ENCODE measurements at places on chromosomes 1 and 21.

DNA sequence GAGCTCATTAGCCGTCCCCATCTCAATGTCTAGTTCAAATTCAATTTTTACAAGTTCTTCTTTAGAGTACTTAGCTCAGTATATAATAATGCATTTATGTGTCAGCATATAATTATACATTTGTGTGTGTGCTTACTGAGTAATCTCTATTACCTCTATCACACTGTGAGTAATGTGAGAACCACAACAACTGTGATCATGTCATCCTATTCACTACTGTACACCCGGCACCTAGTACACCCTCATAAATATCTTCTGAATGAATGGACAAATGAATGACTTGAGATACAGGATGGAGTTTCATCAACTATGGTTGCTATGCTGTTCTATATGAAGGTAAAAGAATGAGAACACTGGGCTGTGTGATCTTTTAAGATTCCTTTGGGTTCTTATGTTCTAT lies 124.0 kb downstream of the GPATCH2 start:
- DNase-seq = no peak

DNA sequence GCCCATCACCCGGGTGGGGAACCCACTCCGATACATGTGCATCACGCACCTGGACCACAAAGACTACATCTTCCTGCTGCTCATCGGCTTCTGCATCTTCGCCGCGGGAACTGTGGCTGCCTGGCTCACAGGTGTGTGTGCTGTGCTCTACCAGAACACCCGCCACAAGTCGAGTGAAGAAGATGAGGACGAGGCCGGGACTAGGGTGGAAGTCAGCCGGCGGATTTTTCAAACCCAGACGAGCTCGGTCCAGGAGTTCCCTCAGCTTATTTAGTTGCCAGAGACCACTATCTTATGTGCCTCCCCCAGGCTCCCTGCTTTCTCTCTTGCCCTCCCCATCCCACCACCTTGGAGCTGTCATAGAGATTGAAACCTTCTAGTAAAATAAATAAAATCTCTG lies 19.8 kb downstream of the LRRC52 start:
- no peak for DNase-seq

DNA sequence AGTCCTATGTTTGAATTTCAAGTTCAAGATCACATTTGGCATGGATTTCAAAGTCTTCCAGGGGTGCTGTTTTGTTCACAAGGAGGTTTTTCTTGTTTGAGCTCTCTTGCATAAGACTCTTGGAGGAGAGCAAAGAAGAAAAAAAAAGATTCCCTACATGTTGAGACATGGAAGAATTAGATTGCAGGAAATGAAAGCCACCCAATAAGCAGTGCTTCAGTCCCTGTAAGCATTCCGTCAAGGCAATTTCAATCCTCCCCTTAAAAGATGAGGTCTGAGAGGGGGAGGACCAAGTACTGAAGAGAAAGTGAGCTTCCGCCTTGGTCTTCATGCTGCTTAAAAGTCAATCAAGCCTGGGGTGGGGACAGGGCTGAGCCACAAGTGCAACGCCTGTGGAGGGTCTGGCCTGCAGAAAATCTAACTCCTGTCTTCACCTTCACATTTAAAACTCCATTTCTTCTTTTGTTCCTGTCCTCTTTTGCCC lies 50.2 kb downstream of the LPAR3 start:
- no peak for DNase-seq

DNA sequence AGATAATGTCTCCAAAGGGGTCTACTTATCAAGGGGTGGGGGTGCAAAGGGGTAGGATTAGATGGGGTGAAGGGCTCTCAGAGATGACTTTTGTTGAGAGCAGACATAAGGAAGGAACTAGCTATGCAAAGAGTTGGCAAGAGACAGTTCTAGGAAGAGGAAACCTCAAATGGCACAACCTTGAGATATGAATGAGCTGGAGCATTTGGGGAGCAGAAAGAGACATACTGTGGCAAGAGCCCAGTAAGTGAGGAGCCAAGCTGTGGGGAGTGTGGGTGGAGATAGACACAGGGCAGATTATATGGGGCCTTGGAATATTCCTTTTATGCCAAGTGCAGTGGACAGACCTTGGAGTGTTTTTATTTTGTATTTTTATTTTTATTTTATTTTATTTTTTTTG lies 84.8 kb upstream of the BTG3 start:
- no peak for DNase-seq
